Activated CD8-positive, alpha-beta memory T cell treated with anti-CD3 and anti-CD28 coated beads for 4 hours (primary cell): ENCODE measurements at places on chromosomes 7 and 10.

DNA sequence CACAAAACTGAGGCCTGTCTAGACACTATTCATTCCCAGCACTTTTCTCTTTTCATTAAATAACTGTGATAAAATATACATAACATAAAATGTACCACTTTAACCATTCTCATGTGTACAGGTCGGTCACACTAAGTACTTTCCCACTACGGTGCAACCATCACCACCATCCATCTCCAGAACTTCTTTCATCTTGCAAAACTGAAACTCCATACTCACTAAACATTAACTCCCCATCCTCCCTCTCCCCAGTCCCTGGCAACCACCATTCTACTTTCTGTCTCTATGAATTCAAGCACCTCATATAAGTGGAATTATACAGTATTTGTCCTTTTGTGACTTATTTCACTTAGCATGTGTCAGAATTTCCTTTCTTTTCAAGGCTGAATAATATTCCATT, 53.0 kb downstream of the ARHGAP12 start:
- DNase-seq = no peak

- DNase-seq = no peak
Measured at GRCh38 chr10:104317269-104317710, 21.0 kb downstream of the ITPRIP start.

DNA sequence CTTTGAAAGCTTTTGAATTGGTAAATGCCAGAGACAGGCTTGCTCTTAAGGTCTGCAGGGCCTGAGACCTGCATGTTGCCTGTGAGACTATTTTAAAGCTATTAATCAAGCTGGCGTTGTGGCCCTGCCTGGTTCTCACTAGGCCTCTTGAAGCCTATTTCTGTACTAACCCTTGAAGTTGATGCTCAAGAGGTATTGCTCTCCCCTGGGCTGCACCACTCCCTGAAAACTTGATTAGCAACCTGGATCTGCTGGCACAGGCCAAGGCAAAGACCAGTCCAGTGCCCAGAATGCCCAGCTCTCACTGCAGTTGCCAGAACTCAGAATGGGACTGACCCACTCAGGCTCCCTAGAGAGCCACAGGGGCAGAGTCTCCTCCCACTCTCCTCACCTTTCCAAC, 220.0 kb upstream of the MEOX2 start:
- no peak for DNase-seq

DNA sequence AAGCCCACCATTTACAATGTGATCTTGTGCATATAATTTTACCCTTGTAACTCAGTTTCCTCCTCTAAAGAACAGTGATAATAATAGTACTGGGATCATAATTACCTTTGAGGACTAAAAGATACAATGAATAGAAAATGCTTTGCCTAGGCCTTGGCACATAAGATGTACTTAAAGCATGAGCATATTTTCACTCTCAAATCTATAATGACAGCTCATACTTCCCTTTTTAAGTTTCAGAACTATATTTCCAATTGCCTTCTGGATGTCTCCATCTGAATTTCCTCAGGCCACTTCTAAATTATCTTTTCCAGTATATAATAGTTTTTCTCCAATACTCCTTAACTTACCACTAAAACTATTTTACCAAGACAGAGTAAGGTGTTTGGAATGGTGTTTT, 13.3 kb upstream of the ITGB8 start:
- no peak for DNase-seq

DNA sequence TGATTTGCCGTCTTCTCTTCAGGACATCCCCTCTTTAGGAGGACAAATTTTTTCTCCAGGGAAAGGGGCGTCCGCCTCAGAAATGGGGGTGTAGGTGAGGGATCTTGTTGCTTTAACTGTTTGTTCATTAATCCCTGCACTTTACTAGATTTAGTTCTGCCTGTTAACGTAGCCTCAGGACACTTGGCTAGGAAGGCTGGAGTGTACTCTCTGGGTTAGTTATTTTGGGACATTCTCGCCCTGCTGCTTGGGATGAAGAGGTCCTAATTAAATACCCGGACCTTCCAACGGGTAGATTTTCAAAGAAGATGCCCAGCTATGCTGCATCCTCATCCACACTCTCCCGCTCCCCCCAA, 552 bp upstream of the ZNF365 start:
- no peak for DNase-seq

- no peak for DNase-seq
Measured at GRCh38 chr10:44567471-44567870, 182.6 kb upstream of the CXCL12 start.

- no peak for DNase-seq
Measured at GRCh38 chr10:119770928-119771327, 45.1 kb downstream of the INPP5F start.

DNA sequence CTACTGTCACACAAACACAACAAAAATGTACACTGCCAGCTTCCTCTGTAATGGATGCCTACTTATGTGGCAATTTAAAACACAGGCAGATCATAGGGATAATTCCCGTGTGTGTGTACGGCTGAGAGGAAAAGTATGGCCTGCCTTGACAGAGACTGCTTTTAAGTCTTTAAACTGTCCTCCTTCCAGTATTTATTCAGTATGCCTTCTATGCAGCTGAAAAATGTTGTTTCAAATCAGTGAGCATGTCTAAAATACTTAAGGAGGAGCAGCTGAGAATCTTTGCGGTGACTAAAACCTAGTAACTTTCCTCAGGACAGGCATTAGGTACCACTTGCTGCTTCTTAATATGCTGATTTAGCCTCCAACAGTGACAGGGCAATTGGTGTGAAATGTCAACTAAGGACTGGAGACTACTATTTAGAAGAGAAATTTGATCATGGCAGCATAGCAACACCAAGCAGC, 126.3 kb downstream of the CACNA2D1 start:
- DNase-seq = no peak

DNA sequence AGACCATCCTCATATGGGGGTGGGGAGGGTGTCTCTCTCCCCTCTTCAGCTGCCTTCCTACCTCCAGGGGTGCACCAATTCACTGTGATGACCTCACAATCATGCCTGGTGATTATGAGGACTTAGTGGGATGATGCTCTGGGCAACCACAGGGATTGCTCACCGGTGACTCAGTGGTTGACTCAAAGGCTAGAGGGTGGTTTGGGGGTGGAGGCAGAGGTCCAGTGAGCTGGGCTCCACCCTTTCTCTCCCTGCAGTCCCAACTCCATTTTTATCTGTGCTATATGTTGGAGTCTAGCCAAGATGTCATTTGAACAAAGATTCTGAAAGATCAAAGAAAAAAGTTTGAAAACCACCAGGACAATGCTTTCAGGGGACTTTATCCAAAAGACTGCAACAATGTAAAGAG, 286.9 kb downstream of the KCNMA1 start:
- DNase-seq = no peak

GRCh38 chr7:126569402-126569801, 683.3 kb downstream of the GRM8 start:
- DNase-seq = no peak

GRCh38 chr10:109968953-109969759, 38.6 kb upstream of the ADD3 start:
- no peak for DNase-seq

GRCh38 chr10:117743509-117743908, 201.0 kb downstream of the EMX2 start:
- DNase-seq = no peak

GRCh38 chr10:132061465-132061864, 4.3 kb upstream of the JAKMIP3 start:
- DNase-seq = no peak

DNA sequence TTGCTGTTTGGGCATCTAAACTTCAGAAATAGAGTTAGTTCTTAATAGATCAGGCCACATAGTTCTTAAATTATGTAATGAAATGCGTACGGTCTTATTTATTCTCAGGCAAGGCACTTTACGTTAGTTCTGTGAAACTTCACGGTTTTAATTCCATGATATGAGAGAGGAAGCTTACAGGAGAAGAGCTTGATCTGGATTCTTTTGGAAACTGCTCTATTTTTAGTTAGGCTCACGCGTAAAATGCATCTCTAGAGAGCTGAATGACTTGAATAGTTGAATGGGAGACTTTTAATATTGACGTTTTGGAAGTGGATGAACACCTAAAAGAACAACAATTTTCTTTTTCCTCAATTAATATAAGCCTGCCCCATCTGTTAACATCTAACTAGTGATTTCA, 71.1 kb downstream of the PRKG1 start:
- DNase-seq = no peak

DNA sequence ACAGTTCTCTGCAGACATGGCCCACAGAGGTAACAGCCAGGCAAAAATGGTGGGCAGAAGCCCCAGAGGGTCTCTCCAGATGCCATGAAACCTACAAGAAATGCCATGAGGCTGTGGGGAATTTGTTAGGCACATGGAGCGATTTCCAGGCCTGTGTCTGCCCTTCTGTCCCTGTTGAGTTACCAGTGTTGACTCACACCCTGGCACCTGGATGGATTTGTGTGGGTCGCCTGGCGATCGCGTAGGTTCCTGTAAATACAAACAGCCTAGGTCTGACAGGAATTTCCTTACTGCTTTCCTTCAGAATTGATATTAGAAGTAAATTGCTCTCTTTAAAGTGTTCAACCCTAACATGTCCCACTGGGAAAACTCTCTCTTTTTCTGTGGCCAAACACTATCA, 164.9 kb upstream of the EEPD1 start:
- no peak for DNase-seq

GRCh38 chr7:99437946-99438572, 539 bp downstream of the PTCD1 start:
- no peak for DNase-seq

DNA sequence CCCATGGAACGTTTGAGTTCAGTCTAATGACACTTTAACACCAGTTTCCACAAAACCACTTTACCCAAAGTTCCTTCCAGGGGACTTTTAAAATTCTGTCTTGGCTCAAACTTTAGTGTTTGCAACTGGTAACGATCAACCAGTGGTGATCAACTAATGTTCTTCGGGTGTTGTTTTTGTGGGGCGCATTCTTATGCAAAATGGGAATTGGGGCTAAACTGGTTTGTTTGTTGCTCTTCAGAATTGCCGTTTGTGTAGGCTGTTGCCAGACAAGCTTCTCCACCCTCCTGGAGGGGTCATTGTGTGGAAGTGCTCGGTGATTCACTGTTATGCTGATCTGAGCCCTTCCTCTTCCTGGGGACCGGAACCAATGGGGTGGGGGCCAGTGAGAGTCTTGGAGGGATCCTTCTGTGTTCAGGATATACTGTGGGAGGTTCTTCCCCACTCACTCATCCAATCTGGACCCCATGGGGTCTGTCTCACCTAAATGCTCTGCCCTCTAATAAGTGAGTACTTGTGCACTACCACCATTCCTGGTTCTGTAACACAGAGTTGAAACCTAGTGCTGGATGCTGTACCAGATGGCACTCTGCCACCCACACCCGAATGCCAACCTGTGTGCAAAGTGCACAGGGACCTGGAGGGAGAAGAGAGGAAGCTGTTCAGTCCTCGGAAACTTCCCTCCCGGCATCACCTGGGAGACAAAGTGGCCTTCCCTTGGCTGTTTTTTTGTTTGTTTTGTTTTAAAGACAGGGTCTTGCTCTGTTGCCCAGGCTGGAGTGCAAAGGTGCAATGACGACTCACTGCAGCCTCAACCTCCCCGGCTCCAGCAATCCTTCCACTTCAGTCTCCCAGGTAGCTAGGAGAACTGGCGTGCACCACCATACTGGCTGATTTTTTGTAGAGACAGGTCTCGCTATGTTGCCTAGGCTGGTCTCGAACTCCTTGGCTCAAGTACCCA, 2.1 kb downstream of the NFE2L3 start:
- no peak for DNase-seq

- DNase-seq = no peak
Measured at GRCh38 chr10:19719284-19719683, 96.9 kb upstream of the PLXDC2 start.

- no peak for DNase-seq
Measured at GRCh38 chr7:29469976-29470557, 93.6 kb upstream of the PRR15 start.

GRCh38 chr7:46626691-46627310, 705.7 kb upstream of the IGFBP3 start:
- no peak for DNase-seq

GRCh38 chr7:36072620-36073019, 80.4 kb upstream of the EEPD1 start:
- no peak for DNase-seq

GRCh38 chr10:124045801-124046355, 47.5 kb downstream of the CHST15 start:
- no peak for DNase-seq

- DNase-seq = no peak
Measured at GRCh38 chr7:154998481-154998880, 4.4 kb downstream of the PAXIP1 start.
